Memory B cell (primary cell): ENCODE measurements at places on chromosomes 3 and 15.

- DNase-seq = no peak
Measured at GRCh38 chr3:190008432-190008831, 112.3 kb downstream of the P3H2 start.

DNA sequence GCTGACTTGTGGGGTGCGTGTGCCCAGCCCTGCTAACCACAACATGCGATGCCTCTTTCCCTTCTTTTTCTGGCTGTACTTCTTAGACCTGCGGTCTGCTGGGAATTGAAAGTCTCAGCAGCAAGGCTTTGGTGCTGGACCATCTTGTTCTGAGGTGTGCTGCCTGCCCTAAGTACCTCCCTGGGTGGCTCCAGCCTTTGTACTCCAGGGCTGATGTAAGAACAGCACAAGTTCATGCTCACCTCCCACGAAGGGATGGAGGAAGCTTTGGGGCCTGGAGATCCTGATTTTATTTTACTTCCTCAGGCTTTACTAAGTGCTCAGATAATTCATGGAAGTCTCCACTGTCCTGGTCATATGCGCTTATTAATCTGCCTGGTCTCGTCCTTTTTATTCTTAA, 28.9 kb downstream of the FAM43A start:
- no peak for DNase-seq

DNA sequence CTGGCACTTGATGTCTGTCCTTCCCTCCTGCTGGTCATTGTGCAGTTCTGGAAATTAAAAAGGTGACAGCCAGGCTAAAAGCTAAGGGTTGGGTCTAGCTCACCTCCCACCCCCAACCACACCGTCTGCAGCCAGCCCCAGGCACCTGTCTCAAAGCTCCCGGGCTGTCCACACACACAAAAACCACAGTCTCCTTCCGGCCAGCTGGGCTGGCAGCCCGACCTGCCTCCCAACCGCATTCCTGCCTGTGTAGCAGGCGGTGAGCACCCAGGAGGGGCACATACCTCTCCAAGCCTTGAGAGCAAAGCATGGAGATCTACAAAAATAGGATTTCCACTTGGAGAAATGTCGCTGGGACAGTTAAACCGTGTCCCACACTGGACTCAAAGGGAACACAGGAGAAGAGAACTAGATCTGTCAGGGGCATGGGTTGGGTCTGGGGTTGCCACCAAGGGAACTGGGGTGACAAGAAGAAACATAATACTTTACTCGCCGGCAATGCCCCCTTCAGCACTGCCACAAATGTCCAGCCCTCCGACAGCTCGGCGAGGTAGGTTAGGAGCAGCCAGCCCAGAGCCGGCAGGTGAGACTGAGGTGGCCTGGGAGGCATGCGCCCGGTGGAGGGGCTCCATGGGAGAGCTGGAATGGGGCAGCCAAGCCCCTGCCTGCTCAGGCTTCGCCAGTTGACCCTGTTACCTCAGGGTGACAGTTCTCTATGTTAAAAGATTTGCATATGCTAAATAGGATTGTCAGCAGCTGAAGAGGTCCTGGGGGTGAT, 52.2 kb downstream of the EXOG start:
- no peak for DNase-seq

DNA sequence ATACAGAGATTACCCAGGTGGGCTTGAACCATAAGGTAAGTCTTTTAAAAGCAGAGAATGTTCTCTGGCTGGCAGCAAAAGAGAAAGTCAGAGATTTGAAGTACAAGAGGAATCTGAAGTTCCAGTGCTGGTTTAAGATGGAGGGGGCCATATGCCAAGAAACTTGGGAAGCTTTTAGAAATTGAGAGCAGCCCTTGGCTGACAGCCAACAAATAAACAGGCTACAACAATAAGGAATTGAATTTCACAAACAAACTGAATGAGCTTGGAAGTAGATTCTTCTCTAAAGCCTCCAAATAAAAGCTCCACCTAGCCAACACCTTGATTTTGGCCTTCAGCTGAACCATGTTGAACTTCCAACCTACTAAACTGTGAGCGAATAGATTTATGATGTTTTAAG, 85.7 kb downstream of the TRIM42 start:
- DNase-seq = no peak

DNA sequence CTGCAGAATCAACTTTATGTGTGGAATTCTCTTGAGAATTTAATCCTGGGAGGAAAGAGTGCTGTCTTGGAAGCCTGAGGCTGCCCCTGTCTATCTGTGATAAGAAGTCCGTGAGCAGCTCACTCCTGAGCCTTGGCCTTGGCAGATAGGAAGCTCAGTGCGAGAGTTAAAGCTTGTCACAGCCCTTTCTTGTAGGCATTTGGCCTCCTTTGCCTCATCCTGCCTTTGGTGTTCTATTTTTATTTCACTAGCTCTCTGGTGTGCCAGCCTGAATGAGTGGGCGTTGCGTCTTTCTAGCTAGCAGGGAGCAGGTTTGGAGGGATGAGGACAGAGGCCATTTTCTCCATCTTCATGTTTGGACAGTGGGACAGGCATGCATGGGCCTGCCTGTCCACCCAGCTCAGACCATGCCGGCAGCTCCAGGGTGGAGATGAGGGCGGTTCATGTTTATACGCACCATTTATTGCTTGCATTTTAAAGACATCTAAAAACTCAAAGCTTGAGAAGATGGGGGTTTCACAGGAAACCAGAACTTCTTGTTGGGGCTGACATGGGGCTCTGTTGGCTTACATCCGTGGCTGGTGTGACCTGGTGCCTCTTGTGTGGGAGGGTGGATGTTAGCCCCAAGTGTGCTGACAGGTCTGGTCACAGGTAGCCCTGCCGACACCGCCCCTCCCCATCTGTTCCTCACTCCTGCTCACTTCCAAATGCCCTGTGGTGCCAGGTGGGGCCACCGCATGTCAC, 29.8 kb downstream of the IRAK2 start:
- DNase-seq = peak; percentile 55

- no peak for DNase-seq
Measured at GRCh38 chr3:53807117-53807810, 39.0 kb downstream of the CHDH start.

GRCh38 chr3:55017876-55018275, 90.0 kb upstream of the LRTM1 start:
- DNase-seq = no peak

- no peak for DNase-seq
Measured at GRCh38 chr3:156379327-156379726, 175.6 kb downstream of the SSR3 start.

DNA sequence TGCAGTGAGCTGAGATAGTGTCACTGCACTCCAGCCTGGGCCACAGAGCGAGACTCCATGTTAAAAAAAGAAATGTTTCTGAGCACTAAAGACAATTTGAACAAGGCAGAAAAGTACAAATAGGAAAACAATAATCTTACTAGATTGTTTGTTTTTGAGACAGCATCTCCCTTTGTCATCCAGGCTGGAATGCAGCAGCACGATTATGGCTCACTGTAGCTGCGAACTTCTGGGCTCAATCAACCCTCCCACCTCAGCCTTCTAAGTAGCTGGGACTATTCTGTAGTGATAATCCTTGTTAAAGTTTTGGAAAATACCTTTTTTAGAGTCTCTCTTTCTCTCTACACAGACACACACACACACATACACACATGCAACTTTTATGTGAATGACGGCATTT, 107.1 kb downstream of the LPP start:
- no peak for DNase-seq

DNA sequence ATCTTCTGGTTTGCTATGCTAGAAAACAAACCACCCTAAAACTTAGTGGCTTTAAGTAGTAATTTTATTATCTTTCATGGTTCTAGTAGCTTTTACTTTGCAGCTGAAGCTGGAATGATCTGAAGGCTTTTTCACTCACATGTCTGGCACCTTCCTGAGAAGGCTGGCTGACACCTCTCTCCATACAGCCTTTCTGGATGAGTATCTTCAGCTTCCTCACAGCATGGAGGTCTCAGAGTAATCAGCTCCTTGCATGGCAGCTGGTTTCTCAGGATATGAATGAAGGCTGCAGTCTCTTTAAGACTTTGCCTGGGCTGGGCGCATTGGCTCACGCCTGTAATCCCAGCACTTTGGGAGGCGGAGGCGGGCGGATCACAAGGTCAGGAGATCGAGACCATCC, 50.0 kb downstream of the TNIK start:
- no peak for DNase-seq

DNA sequence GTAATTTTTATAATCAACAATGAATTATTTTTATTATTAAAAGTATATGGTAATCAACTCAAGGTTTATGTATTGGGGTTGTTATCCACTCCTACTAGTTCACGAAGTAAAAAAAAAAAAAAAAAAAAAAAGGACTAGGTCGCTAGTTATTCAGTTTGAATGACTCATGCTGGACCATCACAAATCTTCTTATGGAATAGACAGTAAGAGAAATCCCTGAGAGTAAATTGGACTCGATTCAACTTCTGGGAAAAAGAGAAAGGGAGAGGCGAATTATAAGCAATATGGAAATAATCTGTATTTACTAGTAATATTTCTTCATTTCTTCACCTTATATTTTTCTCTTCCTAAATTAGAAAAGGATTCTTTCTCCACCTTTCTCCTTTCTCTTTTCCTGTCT, 2.0 kb downstream of the MYEF2 start:
- DNase-seq = no peak

GRCh38 chr15:55247311-55247710, 42.3 kb downstream of the RAB27A start:
- DNase-seq = no peak

- DNase-seq = no peak
Measured at GRCh38 chr3:197425485-197426120, 127.2 kb upstream of the DLG1 start.

- DNase-seq = no peak
Measured at GRCh38 chr15:25089577-25089976, 134.8 kb downstream of the SNRPN start.

GRCh38 chr3:171028779-171029232, 2.3 kb upstream of the SLC2A2 start:
- DNase-seq = no peak
